ENCODE measurements at places on chromosomes 6 and 20.

DNA sequence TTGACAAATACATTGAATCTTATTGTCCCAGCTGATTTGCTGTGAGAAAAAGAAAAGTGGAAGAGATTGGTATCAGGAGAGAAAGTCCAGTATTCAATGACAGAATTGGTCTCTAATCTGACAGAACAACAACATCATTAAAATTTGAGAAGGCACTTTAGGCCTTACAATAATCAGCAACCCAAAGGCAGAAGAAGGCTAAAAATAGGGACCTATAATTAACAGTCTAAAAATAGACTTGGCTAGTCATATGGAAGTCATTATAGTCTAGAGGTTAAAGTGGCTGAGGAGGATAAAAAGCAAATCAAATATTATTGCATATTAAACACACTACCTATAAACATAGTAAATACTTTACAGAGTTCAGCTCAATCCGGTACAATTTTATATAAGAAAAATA lies 393.6 kb upstream of the JAG1 start:
- no peak for DNase-seq

GRCh38 chr6:31558631-31559500 lies 11.5 kb downstream of the NFKBIL1 start:
- DNase-seq, result no peak

DNA sequence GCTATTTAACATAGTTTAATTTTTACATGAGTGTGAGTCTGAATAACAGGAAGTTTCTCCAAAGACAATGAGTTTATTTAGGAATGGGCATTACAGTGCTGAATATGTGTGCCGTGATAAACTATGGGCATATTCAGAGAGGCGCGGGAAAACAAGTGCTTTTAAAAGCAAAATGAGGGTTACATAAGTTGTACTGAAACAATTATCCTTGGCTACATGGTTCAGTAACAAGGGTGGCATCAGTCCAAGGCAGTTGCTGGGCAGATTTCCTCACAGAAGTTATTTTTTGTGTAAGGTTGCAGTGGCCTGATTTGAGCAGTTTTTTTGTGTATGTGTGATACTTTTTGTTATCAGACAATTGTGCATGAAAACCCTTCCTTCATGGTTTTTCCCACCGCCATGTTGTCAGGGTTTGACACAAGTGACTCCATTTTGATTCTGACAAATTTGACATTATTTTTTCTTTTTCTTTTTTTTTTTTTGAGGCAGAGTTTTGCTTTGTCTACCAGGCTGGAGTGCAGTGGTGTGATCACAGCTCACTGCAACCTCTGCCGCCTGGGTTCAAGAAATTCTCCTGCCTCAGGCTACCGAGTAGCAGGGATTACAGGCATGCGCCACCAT lies 22.3 kb upstream of the PXDC1 start:
- no peak for DNase-seq

DNA sequence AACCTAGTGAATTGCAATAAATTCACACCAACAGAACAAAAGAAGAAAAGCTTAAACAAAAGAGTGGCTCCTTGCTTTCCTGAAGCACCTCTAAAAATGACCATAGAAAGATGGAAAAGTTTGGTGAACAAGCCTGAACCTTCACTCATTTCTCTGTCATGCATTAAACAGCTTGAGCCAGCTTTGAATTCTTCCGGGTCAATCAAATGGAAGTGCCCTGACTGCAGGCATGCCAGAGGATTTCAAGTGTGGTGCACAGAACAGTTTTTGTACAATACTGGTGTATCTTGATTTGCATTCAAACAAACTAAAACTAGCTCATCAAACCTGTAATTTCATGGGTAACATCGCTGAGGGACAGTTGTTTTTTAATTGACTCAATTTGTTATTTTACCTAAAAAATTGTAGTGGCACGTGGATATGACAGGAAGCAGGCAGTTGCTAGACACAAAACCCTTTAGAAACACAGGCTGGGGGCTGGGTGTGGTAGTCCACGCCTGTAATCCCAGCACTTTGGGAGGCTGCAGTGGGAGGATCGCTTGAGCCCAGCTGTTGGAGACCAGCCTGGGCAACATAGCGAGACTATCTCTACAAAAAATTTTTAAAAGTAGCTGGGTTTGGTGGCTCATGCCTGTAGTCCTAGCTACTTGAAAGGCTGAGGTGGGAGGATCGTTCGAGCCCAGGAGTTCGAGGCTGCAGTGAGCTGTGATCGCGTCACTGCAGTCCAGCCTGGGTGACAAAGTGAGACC lies 9.1 kb downstream of the CASS4 start:
- no peak for DNase-seq

DNA sequence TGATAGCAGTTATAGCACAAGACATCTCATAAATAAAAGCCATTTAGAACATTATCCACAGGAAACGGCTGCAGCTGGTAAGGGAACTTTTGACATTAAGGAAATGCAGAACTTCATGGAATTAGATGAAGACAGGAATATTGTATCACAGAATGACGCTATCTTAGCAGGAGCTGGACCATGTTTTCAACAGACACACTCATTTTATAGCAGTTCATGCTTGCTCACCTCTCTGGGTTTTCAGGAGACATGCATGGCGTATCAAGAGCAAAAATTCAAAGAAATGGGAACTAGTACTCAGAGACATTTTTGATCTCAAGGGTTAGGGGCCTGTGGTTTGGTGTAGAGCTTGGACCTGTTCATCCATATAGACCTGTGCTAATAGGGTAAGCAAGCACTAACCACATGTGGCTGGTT lies 125.0 kb downstream of the FYN start:
- DNase-seq, result no peak

GRCh38 chr6:558959-559358 lies 97.9 kb downstream of the HUS1B start:
- DNase-seq, result no peak

DNA sequence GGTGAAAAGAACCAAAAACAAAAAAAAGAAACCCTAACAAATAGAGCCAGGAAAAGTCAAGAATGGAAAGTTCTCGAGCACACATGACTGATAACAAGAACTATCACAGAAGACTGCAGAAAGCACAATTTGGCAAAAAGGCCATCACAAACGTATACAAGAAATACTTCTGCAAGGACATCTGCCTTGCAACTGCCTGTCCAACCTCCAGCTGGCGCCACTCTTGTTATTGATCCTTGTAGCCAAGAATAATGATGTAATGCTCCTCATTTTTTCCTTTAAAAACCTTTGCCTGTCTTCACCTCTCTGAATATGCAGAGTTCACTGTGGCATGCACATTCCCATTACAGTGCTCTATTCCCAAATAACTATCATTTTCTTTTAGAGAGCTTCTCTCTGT lies 87.9 kb upstream of the BMP5 start:
- DNase-seq, result peak; percentile 13

DNA sequence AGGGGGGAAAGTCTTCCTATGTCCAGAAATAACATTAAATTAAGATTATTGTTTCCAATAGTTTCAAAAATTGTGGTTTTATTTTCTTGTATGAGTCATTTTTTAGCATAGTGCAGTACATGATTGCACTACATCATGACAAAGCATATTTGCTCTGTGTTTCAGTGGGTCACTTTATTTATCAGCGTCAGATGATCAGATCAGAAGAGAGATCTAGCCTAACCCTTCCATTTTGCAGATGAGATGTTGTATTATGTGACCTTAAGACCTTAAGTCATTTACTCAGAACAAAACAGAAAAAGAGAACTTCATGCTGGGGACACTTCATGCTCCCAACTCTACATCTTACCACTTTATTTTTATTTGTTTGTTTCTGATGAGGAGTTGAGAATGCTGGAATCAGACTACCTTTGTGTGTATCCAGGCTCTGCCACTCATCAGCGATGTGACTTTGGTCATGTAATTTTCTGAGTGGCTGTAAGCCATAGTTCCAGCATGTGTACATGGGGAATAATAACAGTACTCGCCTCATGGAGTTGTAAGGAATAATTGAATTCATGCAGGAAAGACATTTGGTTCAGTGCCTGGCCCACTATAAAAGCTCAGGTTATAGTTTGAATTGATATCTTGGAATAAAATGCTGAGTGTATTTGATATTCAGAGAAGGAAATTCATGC lies 13.5 kb downstream of the EYA4 start:
- no peak for DNase-seq

- DNase-seq, result no peak
Measured at GRCh38 chr6:63471654-63472053, 100.6 kb upstream of the LOC128125822 start.

DNA sequence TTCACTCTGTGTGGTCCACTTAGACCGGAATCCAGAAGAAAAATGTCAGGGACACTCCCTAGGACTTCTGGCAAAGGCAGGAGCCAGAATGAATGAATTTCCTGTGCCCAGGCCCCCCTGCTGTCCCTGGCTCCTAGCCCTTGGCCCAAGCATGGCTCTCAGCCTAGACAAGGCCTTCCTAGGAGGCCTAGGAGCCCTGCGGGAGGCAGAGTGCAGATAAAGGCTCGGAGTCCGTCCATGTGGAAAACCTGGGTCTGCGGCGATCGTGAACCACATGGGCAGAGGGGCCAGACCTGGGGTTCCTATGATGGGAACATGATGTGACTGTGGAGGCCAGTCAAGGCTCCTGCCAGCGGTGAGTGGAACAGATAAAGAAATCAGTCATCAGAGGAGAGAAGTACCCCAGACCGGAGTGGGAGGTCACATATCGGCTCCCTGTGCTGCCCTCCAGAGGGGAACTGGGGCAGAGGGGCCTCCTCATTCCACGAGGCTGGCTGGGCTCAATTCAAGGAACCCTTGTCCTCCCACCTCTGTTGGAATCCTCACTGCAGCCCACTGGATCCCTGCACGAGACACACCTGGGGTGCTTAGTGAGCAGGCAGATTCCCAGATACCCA lies 5.9 kb upstream of the VSTM2L start:
- no peak for DNase-seq

DNA sequence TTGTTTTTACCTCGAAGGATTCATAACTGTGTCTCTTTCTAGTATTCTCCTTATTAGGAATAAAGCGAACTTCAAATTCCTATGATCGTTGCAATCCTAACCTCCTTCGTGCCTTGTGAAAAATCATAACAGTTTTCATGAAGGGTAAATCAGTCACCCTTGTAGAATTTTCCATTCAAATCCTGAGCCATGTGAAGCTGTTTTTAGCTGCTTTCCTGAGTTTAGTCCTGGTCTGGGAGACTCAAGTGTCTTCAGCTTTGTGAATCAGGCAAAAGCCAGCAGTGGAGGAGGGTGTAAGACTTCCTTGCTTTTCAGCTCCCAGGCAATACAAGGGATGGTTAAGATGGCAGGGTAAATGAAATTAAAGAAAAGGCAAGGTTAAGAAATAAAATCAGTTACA lies 24.3 kb downstream of the GCNT2 start:
- DNase-seq, result no peak
